Stimulated activated CD8-positive, alpha-beta memory T cell treated with anti-CD3 and anti-CD28 coated beads, Interleukin-2, amount 100 ng/mL, for 1 hour (primary cell): ENCODE measurements at places on chromosomes 7 and 10.

- no peak for DNase-seq
Measured at GRCh38 chr10:89242345-89242684, 9.3 kb downstream of the LIPA start.

DNA sequence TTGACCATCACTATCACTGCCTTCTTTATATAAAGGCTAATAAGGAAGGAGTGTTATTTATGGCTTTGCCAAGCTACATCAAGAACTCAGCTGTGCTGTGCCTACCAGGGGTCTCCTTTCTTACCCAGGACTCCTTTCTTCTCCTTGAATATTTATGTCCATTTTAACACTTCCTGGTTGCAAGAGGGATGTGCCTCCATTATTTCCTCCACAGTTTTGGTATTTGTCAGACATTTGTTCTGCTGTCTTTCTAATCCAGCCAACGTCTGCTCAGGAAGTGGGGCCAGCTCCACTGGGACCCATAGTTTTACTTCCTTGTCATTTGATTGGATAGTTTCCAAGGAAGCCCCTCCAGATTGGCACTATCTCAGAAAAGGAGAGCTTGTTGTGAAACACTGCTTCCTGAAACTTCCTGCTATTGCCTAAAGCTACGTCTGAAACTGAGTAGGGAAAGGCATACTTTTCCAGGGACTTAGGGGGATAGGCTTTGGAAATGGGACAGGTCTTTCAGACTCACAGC, 6.6 kb upstream of the STRIP2 start:
- DNase-seq, result no peak

GRCh38 chr10:71396711-71397295, at the start of gene CDH23:
Gene CDH23 (plus strand): TSS chr10:71396920. CDS start chr10:71439832, 42,912 bp downstream.
- DNase-seq, result no peak

- DNase-seq, result no peak
Measured at GRCh38 chr10:71633920-71634319, 85.7 kb downstream of the C10orf105 start.

DNA sequence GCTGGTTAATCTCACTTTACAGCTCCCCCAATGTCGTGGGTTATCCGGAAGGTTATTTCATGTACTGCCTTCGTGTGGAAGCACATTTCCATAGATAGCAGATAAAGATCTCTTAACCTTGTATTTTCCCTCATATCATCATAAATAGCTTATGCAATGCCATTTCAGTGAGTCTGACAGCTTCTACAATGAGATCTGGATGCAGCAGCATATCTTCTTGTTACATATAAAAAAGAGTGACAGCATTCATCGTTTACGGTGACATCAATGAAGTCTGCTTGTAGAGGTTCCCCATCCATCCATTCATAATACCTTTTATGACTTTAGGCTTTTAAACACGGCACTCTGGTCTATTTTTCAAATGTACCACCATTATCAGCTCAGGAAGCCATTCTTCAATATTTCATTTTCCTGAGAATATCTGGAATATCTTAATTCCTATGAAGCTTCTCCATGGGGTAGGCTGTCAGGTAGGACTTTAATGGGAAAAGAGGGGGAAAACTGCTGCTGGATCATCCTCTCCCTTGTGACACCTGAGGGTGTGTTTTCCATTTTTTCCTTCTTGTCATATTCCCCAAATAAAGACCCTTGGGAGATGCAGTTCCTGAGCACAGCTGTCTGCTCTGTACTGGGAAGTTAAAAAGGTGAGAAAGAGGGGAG, 51.9 kb upstream of the CTBP2 start:
- DNase-seq, result no peak

DNA sequence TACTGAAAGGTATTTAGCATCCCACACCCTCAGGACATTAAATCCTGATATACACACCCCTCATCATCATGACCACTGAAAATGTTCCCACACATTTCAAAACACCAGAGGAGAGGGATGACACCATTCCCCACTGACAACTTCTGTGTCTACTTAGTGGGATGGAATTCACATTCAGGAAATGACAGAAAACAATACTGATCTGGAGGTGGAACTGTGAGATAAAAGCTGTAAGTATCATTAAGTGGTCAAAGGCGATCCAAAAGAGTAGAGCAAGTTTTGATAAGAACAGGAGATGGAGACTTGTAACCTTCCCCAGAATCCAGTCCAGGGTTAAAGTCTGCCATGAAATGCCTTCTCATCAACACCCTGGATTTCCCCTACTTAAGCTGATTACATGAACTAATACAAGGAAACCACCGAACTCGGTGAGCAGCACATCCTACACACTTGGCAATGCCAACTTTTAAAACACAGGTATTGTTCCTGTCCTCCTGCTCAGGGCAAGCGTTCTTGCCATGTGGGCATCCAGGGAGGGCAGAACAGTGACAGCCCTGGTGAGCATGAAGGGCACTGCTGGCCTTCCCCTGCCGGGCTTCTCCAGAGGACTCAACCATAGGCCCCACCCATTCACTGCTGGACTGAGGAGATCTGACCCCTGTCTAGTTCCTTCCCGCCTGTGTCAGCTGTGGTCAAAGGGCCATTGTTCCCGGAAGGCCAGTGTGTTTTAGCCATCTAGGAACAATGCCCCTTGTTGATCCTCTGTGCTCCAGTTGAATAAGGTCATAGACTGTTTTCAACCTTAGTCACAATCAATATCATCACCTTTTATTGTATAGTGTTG, 85.0 kb downstream of the SGMS1 start:
- no peak for DNase-seq

DNA sequence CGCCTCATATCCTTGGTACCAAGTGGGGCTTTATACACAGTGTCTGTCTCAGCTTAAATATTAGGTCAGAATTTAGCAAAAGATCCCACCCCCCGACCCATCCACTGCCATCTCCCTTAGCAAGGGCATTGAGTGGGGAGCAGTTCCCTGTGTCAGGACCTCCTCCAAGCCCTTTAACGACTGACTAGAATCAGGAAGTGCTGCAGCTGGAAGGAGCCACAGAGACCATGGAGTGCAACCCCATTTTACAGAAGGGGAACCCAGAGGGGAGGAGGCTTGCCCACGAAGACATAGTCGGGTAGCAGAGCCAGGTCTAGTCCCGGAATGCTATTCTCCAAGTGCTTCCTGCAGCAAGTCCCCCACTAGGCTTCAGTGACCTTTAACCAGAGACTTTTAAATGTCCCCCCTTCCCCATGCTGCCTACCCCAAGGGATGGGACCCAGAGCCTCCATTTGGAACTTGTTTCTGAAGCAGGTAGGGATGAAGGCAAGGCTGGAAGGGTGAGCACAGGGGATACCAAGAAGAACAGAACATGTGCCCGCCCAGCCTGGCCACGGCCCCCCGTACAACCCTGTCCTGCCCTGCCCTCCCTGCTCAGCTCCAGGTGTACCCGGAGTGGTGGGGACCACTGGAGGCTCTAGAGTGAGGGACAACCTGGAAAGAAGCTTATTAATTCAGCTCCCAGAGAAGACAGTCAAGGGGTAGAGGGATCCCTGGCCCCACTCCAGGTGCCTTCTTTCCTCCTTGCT, 41.3 kb downstream of the C10orf105 start:
- DNase-seq, result no peak

GRCh38 chr7:139650429-139651100, 127.1 kb downstream of the CLEC2L start:
- DNase-seq, result no peak
